Aorta (tissue), 5 donors: ENCODE measurements at places on chromosomes 4 and X.

DNA sequence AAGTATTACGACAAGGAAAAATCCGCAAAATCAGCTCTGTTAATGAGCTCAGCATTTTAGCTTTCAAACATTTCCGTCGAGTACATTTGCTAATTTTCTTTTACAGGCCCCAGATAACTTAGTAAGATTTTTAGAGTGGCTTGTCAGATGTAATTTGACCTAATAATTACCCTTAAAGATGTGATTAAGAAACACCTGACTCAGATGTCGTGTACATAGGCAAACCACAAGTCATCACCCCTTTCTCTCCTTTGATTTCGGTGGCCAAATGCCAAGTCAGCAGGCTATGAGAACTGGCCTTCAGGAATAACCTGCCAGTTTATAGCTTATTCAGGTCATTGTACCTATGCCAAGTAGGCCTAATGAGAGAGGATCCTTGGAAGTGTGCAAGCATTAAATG lies 369.6 kb downstream of the PCDH7 start:
- H3K36me3 ChIP-seq, result no peaks in the 10 kb centered on the region
- no peaks in the 10 kb centered on the region for H3K27me3 ChIP-seq
- H3K27ac ChIP-seq, result peak overlapping the region; percentile 92
- DNase-seq, result no peak

GRCh38 chrX:8647176-8647575 lies 84.8 kb downstream of the ANOS1 start:
- H3K4me1 ChIP-seq, result no peaks in the 10 kb centered on the region
- DNase-seq, result no peak
- H3K4me3 ChIP-seq, result no peak overlapping the region
- H3K27ac ChIP-seq, result no peak overlapping the region

DNA sequence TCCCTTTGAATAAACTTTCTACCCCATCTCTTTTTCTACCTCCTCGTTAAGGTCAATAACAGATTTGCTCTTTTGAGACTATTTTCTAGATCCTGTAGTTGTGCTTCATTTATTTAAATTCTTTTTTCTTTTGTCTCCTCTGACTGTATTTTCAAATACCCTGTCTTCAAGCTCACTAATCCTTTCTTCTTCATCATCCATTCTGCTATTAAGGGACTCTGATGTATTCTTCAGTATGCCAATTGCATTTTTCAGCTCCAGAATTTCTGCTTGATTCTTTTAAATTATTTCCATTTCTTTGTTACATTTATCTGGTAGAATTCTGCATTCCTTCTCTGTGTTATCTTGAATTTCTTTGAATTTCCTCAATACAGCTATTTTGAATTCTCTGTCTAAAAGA lies 36.0 kb upstream of the ARMCX4 start:
- no peaks in the 10 kb centered on the region for H3K4me1 ChIP-seq
- H3K4me3 ChIP-seq, result no peak overlapping the region
- no peaks in the 10 kb centered on the region for H3K27me3 ChIP-seq
- no peak for DNase-seq
- no peaks in the 10 kb centered on the region for H3K36me3 ChIP-seq

DNA sequence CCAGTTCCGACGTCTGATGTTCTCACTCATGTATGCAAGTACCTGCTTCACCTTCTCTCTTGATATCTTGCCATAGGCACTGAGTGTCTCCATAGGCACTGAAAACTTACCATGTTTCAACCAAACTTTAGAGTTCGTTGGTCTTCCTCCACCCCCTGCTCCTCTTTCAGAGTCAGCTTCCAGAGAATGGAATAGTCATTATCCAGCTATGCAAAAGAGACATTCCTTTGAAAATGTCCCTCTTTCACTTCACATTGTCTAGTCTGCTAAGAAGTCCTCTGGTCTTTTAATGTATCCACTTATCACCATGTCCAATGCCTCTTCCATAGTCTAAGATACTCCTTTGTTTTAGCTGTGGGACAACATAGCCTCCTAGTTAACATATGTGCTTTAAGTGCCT lies 566.0 kb upstream of the TENM3 start:
- no peak overlapping the region for H3K4me3 ChIP-seq
- H3K27ac ChIP-seq, result no peak overlapping the region
- H3K4me1 ChIP-seq, result no peaks in the 10 kb centered on the region
- DNase-seq, result no peak
